CD8-positive, alpha-beta memory T cell (primary cell): ENCODE measurements at places on chromosomes 6 and 20. TPM values are rescaled to one million over a fixed set of nuclear protein-coding genes. Genes with fewer than 3 reads are reported as not detected.

DNA sequence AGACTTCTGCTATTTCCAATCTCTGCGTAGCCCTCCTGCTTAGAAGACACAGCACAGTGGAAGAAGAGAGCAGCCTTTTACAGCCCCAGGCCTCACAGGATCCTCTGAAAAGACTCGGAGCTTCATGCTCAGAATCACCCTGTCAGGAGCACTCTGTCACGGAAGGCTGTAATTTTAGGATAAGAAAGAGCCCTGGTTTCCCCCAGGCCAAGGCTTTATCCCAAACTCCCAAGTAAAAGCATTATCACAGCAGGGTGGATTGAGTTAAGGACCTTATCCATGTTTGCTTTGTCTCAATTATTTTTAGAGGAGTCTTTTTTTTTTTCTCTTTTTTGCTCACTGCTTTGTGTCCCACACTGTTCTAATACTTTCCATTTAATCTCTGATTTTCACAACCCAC, 39.2 kb downstream of the ANKS1A start:
- no peaks in the 10 kb centered on the region for H3K4me1 ChIP-seq
- no peaks in the 10 kb centered on the region for H3K27me3 ChIP-seq

DNA sequence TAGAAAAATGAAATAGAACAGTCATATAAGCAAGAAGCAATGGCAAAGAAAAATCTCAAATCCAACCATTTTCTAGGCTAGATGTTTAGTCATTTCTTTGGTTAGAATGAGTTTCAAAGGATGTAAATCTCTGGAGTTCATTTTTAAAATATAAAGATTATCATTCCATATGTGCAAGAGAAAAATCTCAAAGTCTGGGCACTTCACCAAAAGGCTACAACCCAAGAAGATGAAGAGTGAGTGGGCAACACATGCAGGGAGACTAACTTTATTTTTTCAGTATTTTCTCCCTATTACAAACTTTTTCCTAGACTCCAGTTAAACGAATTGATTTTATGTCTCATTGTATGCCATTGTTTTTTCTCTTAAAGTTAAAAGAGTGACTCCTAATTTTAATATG, 83.6 kb downstream of the PHACTR1 start:
- DNase-seq: no peak
- H3K27me3 ChIP-seq: no peaks in the 10 kb centered on the region
- H3K36me3 ChIP-seq: no peaks in the 10 kb centered on the region
- H3K27ac ChIP-seq: no peak overlapping the region
- no peaks in the 10 kb centered on the region for H3K4me1 ChIP-seq

DNA sequence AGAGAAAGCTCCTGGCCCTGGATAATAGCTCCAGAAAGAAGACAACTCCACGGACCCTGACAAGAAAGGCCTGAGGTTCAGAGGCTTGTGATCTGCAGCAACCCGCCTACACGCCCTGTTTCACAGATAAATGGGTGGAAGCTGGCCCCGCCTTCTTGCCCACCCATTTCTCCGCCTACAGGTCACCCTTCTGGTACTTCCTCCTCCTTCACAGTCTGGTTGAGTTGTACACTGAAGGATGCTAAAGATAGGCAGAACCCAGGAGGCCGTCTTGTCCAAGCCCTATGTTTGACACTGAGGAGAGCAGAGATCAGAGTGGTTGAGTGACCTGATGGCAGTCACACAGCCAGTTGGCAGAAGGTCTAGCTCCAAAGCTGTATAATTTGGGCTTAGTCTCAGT, 34.2 kb upstream of the MDGA1 start:
- no peaks in the 10 kb centered on the region for H3K36me3 ChIP-seq
- no peaks in the 10 kb centered on the region for H3K4me1 ChIP-seq
- H3K4me3 ChIP-seq: no peak overlapping the region

DNA sequence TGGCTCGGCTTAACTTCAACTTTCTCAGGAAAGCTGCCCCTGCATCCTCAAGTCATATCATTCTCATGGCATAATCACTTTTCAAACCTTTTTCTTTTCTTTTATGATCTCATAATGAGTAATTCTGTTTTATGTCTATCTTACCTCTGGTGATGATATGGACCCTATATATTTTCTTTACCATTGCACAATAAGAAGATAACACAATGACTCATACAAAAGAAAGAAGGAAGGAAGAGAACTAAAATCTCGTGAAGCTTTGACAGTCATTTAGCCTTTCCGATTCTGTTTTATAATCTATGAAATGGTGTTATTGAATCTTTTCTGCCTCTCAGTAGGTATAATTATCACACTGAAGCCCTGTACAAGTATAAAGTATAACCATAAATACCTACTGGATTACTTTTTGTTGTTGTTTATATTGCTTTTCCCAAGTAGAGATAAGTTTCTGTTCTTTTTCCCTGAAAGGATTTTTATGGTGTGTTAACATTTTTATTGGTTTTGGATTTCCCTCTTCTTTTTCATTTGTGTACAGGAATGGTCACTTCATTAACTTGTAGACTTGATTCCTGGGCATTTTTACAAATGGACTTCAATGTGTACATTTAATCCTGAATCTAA, 300.9 kb downstream of the LAMA2 start:
- H3K36me3 ChIP-seq: no peaks in the 10 kb centered on the region
- H3K27me3 ChIP-seq: no peaks in the 10 kb centered on the region
- H3K4me3 ChIP-seq: no peak overlapping the region

Gene SLC22A16
- not detected for total RNA-seq

Gene HLA-DPA1
- 71.7 TPM for total RNA-seq
